Stimulated activated CD4-positive, alpha-beta T cell treated with anti-CD3 and anti-CD28 coated beads, TNF-alpha, amount 100 ng/mL, for 1 hour (primary cell): ENCODE measurements at places on chromosomes 1 and 21.

DNA sequence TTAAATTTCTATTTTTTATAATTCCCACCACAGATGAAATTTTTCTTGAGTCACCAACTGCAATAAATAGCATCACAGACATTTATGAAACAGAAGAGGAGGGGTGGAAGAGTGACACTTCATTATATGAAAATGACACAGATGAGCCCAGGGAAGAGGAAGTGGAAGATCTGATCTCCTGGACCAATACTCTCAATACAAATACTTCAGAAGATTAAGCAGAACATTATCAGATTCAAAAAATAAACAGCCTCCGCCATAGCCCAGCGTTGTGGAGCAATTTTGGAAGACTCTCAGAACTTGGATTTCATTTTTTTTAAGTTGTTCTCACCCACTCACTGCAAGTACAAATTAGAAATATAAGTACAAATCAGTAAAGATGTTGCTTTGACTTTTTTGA lies 63.6 kb downstream of the UBE2U start:
- no peak for DNase-seq

GRCh38 chr1:156517748-156518147 lies 17.2 kb upstream of the MEF2D start:
- DNase-seq, result no peak

DNA sequence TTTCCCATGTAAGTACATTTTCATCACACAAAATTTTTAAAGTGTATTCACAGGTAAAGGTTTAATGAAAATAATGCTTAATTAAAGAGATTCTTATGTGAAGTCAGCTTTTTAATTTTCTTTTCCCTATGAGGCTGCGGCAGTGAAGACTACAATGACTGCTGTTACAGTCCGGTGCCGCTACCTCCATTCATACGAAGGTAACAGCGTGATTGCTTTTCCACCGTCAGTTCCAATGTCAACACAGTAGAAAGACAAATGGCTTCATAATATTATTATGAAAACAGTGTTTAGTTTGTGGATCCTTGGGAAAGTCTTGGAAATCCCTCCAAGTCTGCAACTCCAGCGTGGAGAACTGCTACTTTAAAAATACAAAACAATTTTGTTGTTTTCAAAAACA lies 254.9 kb upstream of the NRIP1 start:
- DNase-seq, result no peak

GRCh38 chr21:14686466-14687267 lies 140.6 kb upstream of the SAMSN1 start:
- no peak for DNase-seq

DNA sequence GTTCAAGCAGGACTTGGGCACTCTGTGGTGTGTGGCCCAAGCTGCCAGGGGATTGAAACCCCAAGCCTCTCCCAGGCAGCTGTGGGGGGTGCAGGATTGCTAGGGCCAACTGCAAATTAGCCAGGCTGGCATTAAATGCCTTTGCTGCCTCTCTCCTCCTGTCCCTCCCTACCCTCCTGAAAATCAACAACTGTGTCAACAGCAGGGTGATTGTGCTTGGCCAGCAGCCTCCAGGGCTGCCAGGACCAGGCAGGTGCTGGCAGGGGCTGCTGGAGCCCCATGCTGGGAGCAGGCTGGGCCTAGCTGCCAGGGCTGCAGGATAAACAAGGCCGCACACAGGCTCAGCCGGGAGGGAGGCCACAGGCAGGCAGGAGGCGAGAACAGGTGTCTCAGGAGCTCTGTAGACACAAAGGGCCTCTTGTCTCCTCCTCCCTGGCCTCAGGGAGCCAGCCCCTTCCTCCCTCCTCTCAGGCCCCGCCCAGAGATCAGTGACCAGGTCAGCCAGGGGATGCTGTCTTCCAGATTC lies 11.4 kb downstream of the SOX13 start:
- no peak for DNase-seq

DNA sequence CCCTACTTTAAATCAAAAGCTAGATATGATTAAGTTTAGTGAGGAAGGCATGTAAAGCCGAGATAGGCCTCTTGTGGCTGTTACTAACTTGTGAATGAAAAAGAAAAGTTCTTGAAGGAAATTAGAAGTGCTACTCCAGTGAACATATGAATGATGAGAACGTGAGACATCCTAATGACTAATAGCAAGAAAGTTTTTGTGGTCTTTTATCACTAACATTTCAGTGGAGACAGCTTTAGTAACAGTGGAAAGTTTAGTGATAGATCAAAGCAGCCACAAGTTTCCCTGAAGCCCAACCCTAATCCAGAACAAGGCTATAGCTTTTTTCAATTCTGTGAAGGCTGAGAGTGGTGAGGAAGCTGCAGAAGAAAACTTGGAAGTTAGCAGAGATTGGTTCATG lies 73.6 kb upstream of the LRRC8B start:
- no peak for DNase-seq

GRCh38 chr1:56375326-56375804 lies 204.0 kb downstream of the PLPP3 start:
- no peak for DNase-seq

- DNase-seq, result no peak
Measured at GRCh38 chr1:157403203-157403602, 149.1 kb downstream of the FCRL5 start.

DNA sequence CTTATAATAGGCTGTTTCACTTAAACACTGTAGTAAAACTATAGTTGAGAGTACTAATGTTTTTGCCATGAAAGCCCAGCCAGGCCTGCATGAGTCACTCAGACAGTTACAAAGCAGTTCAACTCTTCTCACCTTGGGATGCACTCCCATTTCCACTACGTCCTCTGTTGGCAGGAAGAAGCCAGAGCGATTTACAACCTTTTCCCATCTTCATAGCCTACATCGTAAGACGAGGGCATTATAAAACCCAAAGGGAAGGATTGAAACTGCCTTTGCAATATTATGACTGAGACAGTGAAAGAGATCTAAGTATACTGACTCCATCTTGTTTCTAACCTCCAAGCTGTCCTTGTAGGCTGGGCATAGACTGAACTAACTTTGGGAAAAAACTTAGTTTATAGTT lies 71.8 kb upstream of the CSF1 start:
- no peak for DNase-seq

DNA sequence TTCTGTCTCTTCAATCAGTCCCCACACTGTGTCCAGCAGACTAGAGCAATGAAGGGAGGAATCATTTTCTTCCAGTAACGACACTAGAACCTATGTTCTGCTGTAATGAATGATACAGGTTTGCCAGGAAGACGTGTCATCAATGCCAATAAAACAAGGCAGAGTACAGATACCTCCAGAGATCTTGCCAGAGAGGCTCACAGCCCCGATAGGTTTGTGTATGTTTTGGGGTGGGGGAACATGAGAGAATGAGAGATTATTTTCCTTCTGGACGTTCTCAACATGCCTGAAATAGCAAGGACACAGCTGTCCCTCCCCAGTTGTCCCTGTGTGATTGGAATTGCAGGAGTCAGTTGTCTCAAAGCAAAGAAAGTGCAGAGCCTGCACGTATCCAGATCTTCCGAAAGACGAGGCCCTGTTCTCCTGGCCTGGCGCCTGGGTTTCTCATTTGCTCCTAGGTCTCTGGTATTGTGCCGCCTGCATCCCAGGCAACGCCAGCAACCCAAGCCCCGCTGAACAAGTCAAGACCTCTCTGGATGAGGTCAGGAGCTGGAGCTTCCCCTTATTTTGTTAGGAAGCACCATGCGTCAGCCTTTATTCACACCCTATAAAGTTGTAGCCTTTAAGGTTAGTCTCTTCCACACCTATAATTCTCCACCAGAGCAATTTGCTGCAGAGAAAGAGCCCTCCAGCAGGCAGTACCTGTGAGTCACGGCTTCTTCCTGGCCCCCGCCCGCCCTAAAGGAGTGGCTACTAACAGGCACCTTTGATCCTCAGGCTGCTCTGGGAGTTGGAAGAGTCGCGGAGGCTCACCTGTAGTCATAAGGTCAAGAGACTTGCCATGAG lies 130.5 kb downstream of the TOMM20 start:
- DNase-seq, result no peak

DNA sequence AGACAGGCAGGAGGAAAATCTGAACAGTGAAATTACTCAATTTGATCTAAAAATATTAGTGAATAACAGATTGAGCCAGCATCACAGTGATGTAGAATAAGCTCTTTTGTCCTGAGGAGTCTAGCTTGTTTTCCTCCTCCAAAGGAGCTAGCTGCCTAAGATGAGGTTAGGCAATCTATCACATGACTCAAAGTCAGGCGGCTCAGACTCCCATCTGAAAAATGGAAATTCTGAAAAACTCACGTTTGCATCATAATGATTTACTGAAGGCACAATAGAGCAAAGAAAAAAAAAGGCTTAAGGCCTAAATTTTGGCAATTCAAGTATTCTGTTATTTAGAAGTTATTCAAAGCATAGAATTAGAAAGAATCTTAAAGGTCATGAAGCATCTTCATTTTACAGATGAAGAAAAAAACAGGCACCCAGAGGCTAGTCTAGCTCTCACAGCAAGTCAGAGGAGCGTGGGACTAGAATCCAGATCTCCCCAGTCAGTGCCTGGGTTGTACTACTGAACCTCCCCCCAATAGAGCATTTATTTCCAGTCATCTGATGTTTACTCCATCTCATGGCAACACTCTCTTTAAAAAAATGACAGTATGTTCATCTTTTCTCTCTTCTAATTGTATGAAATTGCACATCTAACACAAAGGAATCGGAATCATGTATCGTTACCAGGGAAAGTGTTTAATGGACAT lies 62.5 kb upstream of the ATF3 start:
- DNase-seq, result no peak

GRCh38 chr1:218164930-218165700 lies 120.0 kb upstream of the RRP15 start:
- no peak for DNase-seq

- DNase-seq, result no peak
Measured at GRCh38 chr1:26575348-26575747, 45.8 kb downstream of the RPS6KA1 start.

DNA sequence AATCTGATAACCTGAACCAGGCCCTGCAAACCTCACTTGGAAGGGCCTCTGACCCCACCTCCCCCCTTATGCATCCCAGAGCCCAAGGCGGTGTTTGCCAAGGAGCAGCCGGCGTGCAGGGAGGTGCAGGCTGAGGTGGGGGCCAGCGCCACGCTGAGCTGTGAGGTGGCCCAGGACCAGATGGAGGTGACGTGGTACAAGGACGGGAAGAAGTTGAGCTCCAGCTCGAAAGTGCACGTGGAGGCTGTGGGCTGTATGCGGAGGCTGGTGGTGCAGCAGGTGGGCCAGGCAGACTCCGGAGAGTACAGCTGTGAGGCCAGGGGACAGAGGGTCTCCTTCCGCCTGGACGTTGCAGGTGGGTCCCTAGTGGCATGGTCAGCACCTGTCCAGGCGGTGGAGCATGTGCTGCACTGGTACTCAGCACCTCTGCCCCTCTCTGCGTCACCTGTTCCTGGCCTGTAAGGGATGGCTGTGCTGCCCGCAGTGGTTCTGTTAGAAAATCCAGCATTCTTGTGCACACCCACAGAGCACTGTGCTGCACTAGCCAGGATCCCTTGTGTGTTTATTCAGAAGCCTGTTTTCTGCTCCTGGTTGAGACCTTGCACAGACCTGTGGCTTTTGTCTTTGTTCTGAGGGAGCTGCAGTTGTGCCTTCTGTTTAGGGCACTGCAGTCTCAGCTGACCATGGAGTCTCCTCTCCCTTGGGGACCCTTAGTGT lies 11.6 kb downstream of the OBSCN start:
- DNase-seq, result no peak

DNA sequence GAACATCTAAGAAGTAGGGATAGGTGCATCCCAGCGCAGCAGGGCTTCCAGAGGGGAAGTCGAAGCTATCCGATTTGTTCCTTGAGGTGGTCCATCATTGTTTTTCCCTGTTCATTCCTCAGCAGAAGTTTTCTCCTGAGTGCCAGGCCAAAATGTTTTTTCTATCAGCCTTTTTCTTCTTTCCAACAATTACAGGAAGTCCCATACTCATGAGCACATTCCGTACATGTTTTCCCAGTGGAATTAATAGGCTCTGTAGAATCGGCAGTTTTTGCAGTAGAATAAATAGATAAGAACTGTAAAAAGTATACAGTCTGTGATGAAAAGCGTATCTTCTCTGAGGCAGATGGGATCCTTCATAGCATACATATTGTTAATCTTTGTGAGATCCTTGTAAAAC lies 24.8 kb downstream of the CD101 start:
- no peak for DNase-seq

- no peak for DNase-seq
Measured at GRCh38 chr21:34179204-34179935, 106.0 kb downstream of the MRPS6 start.

DNA sequence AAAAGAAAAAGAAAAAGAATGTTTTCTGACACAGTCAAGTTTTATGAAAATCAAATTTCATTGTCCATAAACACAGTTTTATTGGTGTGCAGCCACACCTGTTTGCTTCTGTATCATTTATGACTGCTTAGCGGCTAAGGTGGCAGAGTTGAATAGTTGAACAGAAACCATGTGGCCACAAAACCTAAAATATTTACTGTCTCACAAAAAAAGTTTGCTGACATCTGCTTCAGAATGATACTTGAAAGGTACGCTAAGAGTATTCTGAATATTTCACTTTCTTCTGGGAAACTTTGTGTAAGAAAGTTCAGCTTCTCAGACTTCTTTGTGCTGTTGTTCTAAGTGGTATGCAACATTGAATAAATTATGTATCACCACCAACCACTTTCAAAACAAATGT lies 6.2 kb downstream of the KCNK1 start:
- DNase-seq, result no peak

DNA sequence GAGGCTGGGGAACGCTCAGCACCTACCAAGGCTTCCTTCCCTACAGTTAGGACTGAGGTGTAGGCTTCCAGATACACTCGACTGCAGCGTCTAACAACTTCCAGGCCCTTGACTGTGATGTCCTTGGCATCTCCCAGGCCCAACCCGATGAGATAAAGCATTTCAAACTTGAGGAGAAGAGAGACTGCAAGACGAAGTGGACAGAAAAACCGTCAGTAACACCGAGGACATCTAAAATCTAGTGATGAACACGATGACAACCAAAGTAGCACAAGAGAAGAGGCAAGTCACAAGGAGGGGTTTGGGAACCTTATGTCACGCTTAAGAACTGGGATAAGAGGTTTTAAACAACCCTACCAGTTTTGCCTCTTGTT lies 314 bp downstream of the DPH5 start:
- no peak for DNase-seq

DNA sequence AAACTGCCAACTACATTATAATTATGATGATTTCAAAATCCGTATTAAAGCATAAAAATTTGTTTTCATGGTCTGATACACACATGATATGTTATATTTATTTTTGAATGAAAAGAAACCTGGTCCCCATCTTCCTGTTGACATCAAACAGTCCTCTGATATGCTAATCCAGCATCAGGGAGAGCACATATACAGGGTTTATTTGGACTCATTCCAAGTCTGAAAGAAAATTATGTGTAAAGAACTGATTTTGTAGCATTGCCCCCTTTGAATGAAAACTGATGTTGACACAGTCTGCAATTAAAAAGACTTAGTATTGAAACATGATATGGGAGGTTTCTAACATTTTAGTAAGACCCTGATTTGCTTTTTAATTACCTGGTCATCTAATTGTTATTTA lies 119.4 kb downstream of the NEK7 start:
- no peak for DNase-seq

DNA sequence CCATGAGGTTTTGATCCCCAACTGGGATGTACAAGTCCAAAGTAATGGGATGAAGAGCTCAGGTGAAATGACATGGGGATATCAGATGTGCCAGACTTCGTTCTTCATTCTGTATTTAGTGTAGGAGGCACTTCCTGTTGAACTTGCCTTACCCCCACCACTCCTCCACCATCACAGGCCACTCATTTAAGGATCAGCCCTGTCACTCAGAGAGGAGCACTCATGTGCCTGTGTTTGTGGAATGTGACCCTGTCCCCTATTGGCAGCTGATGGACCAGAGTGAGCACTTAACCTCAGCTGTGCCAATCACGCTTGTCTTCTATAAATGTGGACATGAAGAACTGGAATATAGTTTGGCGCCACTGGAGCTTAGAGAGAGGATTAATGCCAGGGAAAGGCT lies 91.4 kb upstream of the CTTNBP2NL start:
- DNase-seq, result no peak
